ENCODE measurements at places on chromosomes 4 and X. TPM values are rescaled to one million over a fixed set of nuclear protein-coding genes. Genes with fewer than 3 reads are reported as not detected.
A peak's percentile ranks its signal among the peaks of the same experiment; 100 is the strongest.

Gene CCKAR
- total RNA-seq: 2.5 TPM

Gene UGT2B7
- not detected for total RNA-seq

Gene AGA
- total RNA-seq: 43.4 TPM

Gene NHSL2
- 1.1 TPM for total RNA-seq

Gene MED12
- total RNA-seq: 20.9 TPM

Gene STK26
- 9.4 TPM for total RNA-seq

Gene MBTPS2
- total RNA-seq: 9.0 TPM

GRCh38 chr4:122710434-122711308, 21.8 kb upstream of the BBS12 start:
- DNase-seq: no peak

DNA sequence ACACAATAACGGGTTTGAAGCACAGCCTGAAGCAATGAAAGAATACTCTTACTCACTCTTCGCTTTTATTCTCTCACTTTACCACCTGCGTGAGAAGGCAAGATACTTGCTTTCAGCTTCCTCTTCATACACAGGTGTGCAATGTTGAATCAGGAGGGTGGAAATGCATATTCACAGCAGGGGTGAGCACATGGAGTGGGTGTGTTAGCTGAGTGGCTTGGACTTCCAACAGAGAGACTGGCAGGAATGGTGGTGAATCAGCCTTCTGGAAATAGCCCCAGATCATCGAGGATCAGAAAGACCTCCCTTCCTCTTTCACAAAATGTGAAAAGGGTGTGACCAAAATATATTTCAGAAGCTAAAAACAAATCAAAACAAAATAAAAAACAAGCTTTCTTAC, 521.2 kb downstream of the STIM2 start:
- no peak for DNase-seq

- no peak for DNase-seq
These were observed 456.7 kb downstream of the GLUD2 start for GRCh38 chrX:121504153-121504552.

- DNase-seq: no peak
These were observed 105.1 kb upstream of the CPEB2 start for GRCh38 chr4:14897217-14897616.

GRCh38 chr4:184066584-184067300, 150.9 kb downstream of the ENPP6 start:
- no peak for DNase-seq

- DNase-seq: peak; percentile 22
These were observed 23.5 kb downstream of the NOA1 start for GRCh38 chr4:56953680-56954520.

DNA sequence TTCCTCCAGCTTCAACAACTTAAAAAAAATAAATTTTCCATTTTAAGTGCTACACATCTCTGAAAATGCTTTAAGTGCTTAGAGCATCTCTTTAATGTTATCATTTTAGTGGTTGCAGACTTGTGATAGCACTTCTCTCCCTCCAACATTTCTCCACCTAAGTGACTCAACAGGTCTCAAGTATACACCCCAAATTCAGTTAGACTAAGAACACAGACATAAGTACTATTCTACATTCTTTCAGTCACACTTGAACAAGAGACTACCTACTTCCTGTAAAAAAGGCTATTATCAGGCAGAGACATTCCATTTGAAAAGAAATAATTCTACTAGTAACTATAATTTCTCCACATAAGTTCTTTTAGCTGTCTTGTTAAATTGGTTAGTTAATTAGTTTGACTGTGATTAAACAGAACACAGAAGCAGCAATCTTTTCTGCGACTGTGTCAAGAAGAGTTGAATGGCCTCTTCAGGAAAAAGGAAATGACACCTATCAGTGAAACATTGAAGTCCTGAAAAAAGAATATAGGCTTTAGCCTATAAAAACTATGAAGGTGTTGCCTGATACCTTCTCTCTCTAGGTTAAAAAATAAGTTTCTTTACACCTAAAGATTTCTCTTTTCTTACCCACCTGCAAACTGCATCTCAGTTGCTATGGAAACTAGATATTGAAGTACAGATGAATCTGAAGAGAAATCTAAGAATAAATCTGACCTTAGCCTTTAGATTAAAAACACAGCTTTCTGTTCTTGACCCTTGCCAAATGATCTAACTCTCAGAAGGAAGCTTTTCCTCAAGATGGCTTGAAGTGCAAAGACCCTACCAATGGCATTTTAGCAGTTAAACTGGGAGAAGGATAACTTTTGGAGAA, 18.0 kb downstream of the NAF1 start:
- DNase-seq: no peak

GRCh38 chr4:173301518-173302201, 32.5 kb downstream of the HMGB2 start:
- DNase-seq: peak; percentile 37

- no peak for DNase-seq
These were observed 1660.3 kb upstream of the PCDH10 start for GRCh38 chr4:131488772-131489171.

- no peak for DNase-seq
These were observed 1.1 kb upstream of the USP38 start for GRCh38 chr4:143183513-143184216.

DNA sequence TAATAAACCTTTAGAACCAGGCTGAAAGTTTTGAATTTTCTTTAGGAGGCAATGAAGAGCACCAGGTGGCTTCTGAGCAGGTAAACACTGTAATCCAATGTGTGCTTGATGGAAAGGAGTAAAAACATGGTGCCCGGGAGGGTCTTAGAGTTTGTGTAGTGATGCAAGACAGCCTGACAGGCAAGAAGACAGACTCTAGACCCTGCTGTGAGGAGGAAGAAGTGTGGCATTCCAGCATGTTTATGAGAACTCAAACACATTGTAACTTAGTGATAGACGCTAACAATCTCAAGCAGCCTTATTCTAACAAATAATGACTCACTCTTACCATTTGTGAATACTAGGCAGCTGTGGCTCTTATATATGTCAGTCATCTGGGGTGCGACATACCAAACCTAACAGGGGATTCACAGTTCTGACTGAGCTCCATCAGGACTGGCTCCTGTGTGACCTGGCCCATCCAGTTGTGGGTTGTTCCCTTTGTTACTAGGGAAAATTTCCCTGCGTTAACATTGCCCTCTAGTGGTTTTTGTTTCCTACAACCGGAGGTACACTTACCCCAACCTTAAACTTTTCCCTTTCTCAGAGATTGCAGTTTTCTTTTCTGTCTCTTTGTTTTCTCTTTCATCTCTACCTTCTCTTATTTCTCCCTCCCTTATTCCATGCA, 53.8 kb downstream of the VSIG4 start:
- no peak for DNase-seq

- DNase-seq: peak; percentile 29
These were observed 409 bp upstream of the MPP1 start for GRCh38 chrX:154805696-154806091.

DNA sequence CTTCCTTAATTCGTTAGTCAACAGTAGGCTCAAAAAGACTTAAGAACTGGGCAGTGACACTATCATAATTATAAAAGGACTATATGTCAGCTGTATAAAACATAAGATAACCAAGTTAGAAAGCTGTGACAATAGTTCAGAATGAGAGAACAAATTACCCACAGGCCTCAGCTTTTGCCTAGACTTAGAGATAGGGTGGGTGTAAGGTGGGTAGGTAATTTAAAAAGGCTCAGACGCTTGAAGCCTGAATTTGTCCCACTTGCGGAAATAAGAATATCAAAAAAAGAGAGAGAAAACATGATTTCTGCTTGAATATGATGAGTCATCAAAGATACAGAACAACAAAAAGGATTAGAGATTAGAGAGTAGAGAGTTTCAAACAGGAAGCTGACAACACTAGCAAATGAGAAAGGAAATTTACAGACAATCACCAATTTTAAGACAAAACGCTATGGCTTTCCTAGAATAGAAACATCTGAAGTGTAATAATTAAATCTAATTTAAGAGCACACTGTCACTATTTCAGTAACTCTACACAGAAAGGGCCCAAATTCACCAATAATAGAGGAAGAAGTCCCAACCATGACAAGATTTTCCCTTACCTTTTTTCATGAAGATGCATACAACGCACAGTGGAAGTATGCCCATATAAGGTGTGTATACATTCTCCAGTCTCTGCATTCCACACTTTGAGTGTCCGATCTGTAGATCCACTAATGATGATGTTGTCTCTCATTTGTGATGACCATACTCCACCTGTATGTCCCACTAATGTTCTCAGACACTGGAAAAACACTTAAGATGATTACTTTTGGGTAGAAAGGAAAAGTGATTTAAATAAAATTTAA, 208.1 kb downstream of the FBXW7 start:
- no peak for DNase-seq

DNA sequence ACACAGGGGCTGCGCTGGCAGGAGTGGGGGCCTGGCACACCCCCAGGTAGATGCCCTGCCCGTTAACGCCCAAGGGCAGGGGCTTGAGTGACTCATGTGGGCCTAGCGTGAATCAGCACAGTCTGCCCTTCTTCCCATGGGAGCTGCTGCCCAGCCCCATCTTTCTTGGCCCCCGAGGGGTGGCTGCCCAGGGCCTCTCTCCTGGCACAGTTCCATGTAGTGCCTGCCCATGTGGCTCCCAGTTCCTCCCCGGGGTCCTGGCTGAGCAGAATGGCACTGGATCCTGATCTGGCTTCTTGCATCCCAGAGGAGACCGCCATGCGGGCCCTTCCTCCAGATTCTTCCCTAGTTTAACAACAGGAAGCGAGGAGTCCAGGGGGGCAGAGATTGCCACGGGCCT, 2.1 kb upstream of the AVPR2 start:
- no peak for DNase-seq

- DNase-seq: no peak
These were observed 15.1 kb upstream of the GK start for GRCh38 chrX:30637874-30638815.

DNA sequence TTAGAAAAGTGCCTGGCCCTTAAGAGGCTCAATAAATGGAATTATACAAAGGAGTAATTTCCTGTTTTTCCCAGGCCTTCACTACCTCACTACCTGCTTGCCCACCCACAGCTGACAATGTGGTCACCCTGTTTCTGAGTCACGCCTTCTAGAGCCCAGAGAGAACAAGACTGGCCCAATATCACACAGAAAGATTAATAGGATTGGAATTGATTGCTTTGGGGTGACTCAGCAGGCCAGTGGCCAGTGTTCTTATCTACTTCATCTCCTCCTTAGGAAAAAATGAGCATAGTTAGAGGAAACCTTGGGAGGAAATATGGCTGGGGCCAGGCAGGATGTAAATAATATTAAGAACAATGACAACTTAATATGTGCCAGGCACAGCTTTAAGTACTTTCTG, 4.5 kb upstream of the FGF16 start:
- DNase-seq: no peak

DNA sequence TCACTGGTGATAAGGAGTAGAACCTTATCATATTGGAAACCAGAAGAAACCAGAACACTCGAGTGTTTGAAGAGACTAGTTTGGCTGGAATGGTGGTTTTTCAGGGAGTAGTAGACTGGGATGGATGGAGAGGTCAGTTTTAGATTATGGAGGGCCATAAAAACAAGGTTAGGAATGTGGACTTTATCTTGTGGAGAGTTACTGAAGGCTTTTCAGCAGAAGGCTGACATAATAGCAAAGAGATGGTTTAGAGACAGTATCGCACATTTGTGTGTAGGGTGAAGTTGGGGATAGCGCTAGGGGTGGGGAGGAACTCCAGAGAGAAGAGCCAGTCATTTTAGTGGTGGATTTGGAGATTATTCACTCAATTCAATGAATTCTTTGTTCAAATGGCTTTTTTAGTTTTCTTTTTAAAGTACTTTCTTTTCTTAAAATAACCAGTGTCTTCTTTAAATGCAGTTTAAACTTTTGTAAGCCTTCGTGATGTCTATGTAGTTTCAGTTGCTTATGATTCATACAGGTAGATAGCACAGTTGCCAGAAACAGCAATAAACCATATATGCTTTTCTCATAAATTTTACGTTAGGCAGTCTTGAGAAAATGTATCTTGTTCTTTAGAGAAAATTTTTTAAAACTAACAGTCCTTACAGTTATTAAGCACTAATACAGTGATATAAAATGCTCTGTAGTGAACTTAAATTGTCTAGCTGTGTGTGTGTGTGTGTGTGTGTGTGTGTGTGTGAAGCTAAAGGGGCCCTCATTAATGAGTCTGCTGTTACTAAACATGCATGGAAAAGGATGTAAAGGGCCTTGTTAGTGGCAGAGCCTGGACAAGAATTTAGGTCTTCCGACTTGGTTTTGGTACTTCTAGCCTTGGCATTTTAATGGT, 3.8 kb downstream of the ARHGAP10 start:
- DNase-seq: peak; percentile 35

DNA sequence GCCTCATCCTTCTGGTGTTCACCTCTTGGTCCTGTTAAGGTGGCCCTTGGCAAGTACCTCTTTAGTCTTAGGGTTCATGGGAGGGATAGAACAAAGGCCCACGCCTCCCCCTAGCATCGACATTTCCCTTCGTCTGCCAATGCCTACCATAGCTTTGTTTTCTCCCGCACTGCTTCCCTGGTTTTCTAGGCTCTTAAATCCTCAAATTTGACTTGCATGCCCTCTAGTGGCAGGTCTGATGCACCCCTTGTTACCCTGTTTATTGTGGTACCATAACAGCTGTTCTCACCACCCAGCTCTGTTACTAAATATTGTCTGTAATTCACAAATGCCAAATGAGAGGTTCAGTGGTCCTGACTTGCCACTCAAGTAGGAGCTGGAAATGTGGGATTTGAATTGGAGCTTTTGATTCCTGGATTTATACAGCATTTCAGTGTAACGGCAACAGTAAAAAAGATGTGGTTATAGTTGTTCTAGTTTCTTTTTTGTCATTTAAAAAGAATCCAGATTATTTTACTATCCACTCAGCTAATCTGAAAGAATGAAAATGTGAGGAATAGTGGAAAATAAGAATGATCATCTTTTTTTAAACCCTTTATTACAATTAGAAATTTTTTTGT, 100.1 kb downstream of the REPS2 start:
- DNase-seq: peak; percentile 69

GRCh38 chr4:73704314-73705055, 35.9 kb upstream of the CXCL8 start:
- DNase-seq: peak; percentile 90
